ENCODE measurements at places on chromosomes 6 and 20.

DNA sequence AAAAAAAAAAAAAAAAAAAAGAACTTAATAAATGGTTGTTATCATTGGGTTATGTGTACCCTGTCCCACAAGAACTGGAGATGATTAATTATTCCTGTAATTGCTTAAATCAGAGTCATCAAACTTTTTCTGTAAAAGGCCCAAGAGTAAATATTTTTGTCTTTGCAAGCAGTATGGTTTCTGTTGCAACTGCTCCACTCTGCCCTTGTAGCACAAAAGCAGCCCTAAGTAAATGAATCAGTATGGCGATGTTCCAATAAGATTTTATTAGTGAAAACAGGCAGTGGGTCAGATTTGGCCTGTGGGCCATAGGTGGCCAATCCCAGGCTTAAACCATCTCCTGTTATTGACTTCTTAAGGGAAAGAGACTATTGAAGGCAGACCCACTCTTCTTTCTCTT is 252.7 kb downstream of the TSHZ2 start:
- no peak for DNase-seq

GRCh38 chr6:5287205-5287965 is 26.1 kb downstream of the FARS2 start:
- DNase-seq: no peak

DNA sequence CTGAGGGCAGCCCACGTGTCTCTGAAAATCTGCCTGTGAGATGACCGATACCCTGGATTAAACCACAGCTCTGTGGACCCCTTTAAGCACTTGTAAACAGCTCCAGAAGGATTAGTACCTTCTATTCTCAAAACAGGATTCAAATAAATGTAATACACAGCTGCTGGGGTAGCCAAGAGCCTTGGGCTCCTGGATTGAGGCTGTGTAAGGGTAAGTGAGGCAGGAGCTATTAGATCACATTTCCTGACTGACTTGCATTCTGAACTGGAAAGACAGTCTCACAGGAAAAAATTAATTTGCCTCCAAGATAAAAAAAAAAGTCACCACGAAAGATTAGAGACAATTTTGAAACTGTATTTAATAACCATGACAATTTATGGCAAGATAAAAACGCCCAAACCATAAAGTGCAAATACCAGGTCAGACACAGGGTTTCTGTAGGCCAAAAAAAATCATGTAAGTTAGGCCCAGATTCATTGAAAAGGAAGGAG is 78.0 kb downstream of the TRMT11 start:
- DNase-seq: no peak

DNA sequence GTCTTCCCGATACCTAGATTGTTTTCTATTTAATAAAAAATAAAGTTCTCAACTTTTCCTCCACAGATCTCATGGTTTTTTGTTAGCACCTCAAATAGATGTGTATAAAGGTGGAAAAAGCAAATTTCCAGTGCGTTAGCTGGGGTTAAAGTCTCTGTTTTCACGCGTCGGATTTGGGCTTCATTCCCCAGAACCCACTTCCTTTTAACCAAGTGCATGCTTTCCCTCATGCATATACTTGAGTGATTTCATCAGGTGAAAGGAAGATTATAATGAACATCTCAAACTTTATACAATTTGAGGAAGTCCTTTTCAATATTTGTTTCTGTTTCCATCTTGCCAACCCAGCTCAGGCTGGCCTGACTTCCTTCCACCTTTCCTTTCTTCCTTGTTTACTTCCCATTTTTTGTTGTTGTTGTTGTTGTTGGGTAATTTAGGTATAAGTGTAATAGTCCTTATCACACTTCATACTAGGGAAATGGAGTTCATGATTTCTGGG is 43.9 kb upstream of the GGTLC1 start:
- DNase-seq: no peak

DNA sequence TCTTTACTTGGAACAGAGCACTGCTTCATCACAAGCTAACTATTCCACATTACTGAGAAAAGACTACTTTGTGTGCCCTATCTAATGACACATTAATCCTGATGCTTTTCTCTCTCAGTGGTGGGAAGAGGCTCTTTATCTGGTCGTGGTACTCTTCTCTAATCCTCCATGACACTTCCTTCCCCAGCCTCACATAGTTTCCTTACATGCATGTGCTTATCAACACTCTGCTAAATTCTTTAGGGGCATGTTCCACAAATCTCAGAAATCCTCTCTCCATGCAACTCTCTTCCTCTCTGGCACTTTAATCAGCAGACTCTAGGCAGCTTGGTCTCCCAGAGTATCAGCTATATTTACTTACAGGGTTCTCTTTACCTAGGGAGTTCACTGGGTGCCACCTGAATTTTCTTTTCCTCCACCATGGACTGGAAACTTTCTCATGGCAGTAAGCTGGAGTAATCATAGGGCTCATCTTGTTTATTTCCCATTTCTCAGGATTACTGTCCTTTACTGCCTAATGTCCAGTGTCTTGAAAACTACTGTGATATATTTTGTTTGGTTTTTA is 27.0 kb upstream of the SLC22A2 start:
- no peak for DNase-seq

- DNase-seq: no peak
These were observed 172.8 kb downstream of the CDH4 start for GRCh38 chr20:61424628-61425420.

DNA sequence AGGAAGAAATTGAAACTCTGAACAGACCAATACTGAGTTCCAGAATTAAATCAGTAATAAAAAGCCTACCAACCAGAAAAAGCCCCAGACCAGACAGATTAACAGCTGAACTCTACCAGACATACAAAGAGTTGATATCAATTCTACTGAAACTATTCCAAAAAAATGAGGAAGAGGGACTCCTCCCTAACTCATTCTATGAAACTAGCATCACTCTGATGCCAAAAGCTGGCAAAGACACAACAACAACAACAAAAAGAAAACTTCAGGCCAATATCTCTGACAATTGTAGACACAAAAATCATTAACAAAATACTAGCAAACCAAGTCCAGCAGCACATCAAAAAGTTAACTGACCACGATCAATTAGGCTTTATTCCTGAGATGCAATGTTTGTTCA is 246.0 kb upstream of the RUNX2 start:
- no peak for DNase-seq
